ENCODE measurements at places on chromosomes 3 and 15.

GRCh38 chr15:41809526-41810220 is 18.2 kb upstream of the JMJD7 start:
- no peak for DNase-seq

- DNase-seq: no peak
These were observed 2.2 kb upstream of the ISG20 start for GRCh38 chr15:88636654-88637053.

DNA sequence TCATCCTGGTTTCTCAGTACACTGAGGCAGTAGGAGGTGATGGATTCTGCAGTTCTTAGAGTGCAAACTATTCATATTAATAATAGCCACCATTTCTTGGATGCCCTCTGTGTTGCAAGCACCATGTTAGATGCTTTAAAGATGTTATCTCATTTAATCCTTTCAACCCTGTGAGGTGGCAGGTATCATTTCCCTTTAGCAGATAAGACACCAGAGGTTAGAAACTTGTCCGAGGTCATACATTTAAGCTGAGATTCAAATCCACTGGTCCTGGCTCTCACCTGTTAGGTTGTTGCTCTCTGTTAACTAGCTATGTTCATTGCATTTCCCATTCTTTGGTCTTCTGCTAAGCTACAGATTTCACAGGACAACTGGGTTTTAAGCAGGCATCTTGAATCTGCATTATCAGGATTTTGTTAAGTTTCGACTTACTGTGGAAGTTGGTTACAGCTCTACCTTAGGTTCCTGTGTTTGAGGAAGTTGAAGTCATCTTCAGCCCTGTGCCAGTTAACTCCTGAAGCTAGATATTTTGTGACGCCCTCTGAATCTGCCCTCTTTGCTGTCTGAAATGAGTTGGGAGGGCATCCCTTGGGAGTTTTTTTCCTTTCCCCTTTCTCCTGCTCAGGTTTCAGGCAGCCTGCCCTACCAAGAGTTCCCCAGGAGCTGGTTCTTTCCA is 6.4 kb downstream of the PDE8A start:
- no peak for DNase-seq

DNA sequence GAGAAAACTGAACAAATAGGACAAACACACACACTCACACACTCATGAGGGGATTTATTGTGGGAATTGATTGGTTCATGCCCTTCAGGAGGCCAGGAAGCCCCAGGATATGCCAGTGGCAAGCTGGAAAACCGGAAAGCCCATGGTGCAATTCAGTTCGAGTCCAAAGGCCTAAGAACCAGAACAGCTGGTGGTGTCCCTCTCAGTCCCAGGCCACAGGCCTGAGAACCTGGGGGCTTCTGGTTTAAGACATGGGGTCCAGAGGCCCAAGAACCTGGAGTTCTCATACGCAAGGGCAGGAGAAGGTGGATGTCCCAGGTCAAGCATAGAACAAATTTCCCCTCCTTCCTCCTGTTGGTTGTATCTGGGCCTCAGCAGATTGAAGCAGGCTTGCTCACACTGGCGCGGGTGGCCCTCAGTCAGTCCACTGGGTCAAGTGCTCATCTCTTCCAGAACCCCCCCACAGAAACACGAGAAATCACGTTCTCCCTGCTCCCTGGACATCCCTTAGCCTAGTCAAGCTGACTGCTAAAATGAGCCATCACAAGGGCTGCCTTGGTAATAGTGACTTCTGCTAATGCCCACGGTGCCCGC is 50.1 kb upstream of the RPL32 start:
- DNase-seq: no peak

- peak; percentile 45 for DNase-seq
These were observed 55.5 kb downstream of the ST6GAL1 start for GRCh38 chr3:186985661-186986364.

GRCh38 chr3:124633524-124633923 is 96.7 kb upstream of the UMPS start:
- DNase-seq: no peak

- DNase-seq: no peak
These were observed 7.2 kb downstream of the CD276 start for GRCh38 chr15:73691396-73691795.

DNA sequence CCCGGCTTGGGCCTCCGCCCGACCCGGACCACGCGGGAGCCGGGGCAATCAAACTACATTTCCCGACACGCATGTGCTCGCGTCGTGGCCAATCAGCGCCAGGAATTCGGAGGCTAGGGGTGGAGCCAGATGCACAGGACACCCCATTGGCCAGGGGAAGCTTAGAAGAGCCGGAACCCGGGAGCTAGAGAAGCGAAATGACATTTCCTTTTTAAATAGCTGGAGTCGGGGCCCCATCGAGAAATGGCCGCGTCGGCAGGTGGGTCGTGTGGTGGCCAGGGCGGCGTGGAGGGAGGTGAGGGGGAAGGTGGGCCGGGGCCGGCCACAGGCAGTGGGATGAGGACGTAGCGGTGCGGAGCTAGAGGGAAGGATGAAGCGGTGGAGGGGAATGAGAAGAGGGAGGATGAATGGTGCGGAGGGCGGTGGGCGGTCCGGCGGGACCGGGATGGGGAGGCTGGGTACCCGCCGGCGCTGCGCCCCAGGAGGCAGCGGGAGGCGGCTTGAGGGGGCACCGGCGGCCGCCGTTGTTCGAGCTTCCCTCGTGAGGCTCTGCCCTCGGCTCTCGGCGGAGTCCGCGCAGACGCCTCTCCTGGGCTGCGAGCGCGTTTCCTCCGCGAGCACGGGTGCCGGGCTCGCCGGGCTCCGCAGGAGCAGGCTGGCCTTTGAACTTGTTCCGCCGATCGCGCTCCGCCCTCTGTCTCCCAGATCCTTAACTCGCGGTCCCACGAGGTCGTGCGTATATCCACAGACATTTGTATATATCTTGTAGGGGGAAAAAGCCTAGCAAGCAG is at the start of gene KBTBD8:
KBTBD8 (plus strand) TSS at position 195 of the 791 bp plus-strand sequence; CDS start at position 244, 49 bp downstream.
- peak; percentile 95 for DNase-seq

GRCh38 chr15:77024273-77025082 is 29.6 kb downstream of the PSTPIP1 start:
- peak; percentile 86 for DNase-seq

DNA sequence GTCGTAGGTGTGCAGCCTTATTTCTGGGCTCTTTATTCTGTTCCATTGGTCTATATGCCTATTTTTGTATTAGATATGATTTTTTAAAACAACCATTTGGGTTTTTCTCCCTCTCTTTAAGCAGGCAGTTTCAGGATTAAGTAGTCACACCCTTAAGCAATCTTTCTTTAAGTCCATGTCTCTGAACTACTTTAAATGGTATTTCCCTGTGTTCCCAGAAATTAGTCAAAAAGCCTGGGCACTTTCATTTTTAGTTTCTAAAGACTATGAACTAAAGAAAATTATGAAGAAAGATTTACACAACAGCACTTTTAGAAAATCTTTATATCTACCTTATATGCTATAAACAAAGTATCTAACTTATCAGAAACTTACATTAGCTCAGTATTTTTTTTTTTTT is 110.3 kb downstream of the FAIM start:
- DNase-seq: no peak

- no peak for DNase-seq
These were observed 129.8 kb downstream of the DLG1 start for GRCh38 chr3:197168606-197169005.

DNA sequence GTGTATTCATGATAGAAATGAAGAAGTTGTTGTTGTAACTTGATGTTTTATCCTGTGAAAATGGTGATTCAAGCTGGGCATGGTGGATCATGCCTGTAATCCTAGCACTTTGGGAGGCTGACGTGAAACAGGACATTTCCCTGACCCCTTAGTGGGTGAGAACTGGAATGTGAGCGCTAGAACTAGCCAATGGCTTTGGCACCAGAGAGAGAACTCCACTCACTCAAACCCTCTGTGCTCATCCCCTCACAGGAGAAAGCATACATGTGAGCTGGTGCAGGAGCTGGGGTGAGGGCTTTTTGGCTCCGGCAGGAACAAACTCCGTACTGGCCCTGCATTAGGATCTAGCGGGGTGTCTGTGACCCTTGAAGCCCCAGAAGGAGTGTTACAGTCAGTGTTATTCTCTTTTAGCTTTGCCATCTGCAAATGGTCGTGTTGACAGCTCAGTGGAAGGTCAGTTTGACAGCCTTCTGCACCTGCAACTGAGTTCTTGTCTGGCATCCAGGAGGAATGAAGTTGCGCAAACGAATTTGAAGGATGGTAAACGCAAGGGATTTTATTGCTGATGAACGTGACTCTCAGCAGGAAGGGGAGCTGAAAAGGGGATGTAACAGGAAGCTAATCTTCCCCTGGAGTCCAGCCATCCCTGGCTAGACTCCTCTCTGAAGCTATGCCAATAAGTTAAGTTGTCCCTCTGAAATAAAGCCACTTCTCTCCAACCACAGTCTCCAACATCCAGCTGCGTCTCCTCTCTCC is 1016.6 kb upstream of the CADM2 start:
- no peak for DNase-seq

DNA sequence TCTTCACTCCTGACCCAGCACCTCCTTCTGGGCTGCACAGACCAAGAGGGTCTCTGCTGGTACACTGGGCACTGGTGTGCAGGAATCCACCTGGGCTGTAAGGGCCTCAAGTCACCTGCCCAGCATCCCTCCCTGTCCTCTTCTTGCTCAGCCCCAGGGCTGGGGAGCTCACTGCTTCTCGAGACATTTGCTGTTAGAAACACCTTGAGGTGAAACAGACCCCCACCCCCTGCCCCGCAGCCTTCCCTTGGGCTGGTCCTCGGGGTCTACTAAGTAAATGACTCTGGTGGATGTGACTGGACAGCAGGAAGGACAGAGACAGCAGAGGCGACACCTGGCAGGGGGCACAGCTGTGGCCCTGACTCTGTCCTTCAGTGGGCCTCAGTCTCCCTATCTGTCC is 29.1 kb downstream of the LOXL1 start:
- DNase-seq: no peak

DNA sequence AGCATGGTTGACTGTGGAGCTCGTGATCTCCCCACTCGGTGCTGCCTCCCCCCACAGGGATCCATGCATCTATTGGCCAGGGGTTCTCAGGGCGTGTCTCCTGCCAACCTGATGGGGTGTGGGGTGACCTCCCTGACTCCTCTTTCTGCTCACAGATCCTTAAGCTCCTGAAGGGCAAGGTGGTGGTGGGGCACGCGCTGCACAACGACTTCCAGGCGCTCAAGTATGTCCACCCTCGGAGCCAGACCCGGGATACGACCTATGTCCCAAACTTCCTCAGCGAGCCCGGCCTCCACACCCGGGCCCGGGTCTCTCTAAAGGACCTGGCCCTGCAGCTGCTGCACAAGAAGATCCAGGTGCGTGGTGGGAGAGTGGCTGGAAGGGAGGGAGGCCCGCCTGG is 7.9 kb downstream of the AEN start:
- no peak for DNase-seq

DNA sequence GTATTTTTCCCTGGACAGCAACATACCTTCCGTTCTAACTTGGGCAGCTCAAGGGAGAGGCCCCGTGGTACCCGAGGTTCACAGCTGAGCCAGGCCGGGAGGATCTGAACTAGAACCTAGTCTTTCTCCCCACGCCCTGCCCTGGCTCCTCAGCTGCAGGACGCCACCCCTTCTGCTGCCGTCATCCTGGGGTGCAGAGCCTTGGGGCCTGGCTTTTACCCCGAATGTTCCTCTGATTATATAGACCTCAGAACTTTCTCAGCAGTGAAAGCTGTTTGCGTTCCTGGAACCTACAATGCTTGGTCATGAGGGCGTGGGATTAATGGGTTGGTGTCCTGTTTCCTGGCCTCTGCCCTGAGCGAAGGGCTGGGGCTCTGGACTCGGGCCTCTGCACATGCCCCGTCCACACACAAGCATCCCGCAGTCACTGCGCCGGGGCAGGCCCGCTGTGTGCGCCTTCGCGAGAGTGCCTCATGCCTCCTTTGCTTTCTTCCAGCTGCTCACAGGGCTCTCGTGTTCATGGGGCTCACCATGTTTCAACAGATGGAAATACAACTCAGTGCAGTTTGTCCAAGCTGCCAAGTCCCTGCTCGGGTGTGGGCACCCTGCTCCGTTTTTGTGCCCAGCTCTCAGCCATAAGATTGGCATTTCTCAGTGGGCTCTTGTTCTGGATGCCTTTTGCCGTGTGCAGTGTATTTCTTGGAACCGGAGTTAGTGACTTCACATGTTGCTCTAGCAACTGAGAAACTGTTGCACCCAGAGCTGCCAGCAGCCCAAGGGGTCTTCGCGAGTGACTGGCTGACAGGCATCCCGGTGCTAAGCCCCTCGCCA is 20.4 kb downstream of the SYNM start:
- no peak for DNase-seq

- no peak for DNase-seq
These were observed 41.8 kb downstream of the AQR start for GRCh38 chr15:34927726-34928125.

- peak; percentile 63 for DNase-seq
These were observed 17.8 kb downstream of the SPATA12 start for GRCh38 chr3:57078344-57078634.

DNA sequence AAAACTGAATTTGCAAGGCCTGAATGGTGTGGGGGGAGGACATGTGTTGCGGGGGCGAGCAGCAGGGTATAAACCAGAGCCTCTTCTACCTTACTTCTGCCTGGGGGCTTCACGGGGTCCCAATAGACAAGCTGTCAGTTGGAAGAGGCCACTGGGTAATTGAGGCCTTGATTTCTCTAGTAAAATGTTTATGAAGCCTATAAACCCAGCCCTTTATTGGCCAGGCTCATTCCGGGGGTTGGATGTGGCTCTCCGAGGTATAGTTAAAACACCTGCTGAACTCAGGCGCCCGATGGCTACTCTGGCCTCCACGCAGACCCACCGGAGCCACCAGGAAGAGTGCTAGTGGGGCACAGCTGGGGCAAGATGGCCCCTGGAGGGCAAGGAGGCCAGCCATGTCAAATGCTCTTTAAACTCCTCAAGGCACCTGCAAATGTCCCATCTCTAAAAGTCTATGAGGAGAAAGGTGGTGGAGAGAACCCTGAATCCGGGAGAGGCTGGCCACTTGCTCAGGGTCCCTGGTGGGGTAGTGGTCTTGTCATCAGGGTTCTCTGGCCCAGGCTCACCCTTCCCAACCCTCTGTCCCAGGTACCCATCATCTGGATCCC is 34.3 kb downstream of the IGDCC3 start:
- no peak for DNase-seq

DNA sequence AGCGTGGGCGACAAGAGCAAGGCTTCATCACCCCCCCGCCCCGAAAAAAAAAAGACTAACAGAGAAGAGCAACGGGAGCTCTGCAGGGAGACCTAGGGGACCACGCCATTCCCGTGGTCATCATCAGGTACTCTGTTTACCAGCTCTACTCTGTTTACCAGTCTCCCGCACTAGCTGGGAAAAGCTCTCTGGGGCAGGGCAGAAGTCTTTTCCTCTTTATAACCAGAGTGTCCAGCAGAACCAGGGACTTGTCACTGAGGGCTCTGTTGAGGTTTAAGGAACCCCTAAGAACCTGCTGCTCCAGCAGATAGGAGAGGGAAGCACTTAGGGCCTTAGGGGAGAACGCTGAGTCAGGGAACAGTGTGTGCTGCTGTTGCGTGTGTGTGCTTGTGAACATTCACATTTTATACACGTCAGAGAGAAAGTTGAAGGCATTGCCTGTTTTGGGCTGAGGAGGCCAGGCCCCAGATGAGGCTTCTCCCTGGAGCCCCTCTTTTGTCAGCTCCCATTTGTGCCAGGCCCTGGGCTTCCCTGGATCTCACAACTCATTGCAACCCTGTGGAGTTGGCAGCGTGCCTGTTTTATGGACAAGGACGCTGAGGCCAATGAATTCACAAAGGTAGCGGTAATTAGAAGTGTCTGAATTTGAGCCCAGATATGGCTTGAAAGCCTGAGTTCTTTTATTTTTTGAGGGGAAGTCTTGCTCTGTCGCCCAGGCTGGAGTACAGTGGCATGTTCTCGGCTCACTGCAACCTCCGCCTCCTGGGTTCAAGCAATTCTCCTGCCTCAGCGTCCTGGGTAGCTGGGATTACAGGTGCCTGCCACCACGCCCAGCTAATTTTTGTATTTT is 24.2 kb upstream of the ERICH6 start:
- DNase-seq: no peak

Measured in GM20000 (cell line).